ENCODE measurements at places on chromosomes 5 and 9.

DNA sequence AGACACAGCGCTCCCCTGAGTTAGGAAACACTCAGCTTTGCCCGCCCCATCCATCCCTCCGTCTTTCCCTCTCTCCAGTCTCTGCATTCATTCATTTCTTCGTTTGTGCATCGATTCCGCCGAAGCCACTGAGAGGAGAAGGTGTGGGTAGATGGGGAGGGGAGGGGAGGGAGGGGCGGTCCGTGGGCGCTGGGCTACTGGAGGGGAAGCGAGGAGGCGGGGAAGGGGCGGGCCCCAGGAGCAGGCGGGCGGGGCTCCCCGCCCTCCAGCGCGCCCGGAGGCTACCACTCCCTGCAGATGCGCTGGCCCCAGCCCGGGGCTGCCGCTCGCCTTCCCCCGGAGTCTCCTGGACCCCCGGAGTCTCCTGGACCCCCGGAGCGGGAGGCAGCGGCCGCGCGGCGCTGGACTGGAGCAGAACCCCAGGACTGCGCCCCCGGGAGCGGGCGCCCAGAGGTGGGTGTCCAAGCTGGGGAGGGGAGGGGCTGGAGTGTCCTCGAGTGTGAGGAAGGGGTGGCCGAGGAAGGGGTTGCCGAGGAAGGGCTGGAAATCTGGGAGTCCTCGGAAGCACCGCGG is 159.5 kb downstream of the C9orf152 start:
- no peak for DNase-seq

GRCh38 chr5:107736638-107737037 is 65.9 kb upstream of the EFNA5 start:
- no peak for DNase-seq

DNA sequence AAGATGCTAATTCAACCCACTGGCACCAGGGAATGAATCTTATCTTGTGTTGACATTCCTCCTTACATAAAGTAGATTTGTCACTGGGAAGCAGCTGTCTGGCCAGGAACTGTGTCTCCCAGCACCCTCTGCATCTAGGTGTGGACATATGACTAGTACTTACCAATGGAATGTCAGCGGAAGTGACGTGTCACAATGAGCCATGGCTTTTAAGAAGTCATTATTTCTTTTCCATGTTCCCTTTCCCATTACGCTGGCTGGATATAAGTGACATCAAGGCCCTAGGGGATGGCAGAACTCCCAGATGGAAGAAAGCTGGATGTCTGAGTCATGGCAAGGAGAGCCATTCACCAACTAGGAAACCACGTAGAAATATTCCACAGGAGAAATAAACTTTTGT is 84.7 kb upstream of the MAST4 start:
- DNase-seq: no peak

DNA sequence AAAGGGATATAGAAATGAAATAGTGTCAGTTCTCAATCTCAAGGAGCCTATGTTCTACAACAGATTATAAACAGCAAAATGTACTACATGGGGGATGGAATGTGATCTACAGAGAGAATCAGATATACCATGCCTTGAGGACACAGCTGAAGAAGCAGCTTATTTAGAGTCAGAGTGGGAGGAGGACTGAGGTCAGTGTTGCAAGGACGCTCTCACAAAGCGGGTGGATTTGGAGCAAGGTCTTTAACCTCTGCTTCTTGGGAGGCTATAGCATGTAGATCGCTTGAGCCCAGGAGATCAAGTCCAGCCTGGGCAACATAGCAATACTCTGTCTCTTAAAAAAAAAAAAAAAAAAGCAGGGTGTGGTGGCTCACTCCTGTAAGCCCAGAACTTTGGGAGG is 32.8 kb upstream of the PLIN2 start:
- DNase-seq: no peak

- peak; percentile 54 for DNase-seq
These were observed 16.4 kb upstream of the PDCD1LG2 start for GRCh38 chr9:5493679-5494511.

DNA sequence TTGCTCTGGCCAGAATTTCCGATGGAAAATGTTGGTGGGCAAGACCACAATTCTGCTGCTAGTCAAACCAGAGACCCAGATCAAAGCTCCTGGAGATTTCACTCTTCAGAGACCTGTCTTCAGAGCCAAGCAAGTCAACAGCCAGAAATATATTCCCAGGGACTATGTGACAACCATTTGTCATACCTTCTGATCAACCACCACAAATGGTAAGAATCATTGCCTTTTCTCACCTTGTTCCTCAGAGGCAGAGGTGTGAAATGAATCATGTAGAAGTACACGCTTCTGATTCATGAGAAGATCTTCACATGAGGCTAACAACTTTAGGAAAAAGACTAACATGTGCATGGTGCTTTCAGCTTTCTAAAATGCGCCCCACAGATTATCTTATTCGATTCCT is 53.5 kb downstream of the SUSD1 start:
- DNase-seq: no peak

GRCh38 chr5:13833440-13833839 is 111.0 kb downstream of the DNAH5 start:
- no peak for DNase-seq

GRCh38 chr5:65068410-65068809 is 299.7 kb downstream of the CWC27 start:
- DNase-seq: no peak

- DNase-seq: no peak
These were observed 2.9 kb downstream of the ATPSCKMT start for GRCh38 chr5:10246761-10247160.

- DNase-seq: no peak
These were observed 179.3 kb upstream of the FGF10 start for GRCh38 chr5:44568519-44568918.

GRCh38 chr9:131980267-131981016 is 99.2 kb downstream of the MED27 start:
- no peak for DNase-seq

- no peak for DNase-seq
These were observed 42.8 kb downstream of the CAMSAP1 start for GRCh38 chr9:135864447-135865049.

DNA sequence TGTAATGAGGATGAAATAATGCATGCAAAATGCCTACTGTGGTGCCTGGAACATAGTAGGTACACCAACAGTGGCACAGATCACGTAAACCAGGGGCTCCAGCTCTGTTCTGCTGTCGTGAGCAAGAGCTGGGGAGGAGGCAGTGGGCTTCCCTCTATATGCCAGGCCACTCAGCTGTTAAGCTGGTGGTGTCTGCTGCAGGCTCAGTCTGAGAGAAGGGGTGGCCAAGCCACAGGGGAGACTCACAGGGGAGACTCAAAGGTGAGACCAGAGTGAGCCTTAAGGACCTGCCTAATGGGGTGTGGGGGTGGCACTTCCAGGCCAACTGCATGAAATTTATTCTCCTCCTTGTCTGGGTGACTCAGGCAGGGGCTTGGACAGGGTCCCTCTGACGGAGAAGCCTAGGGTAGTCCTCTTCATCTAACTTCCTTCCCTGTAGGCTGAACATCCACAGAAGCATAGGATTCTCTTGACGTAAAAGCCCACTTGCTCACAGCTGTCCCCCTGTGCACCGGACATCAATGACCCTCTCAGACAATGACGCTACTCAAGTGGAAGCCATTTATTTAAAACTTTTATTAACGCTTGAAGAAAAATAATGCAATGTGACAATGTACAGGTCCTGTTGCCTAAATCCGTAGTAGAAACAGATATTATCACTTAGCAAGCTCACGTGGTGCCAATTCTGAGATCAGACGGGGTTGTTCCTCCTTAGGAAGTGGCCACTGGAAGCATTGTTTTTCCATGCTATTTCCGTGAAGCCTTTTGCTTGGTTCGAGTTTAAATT is 13.9 kb downstream of the STC2 start:
- no peak for DNase-seq

GRCh38 chr9:91056917-91057316 is 255.3 kb downstream of the SYK start:
- DNase-seq: no peak

- DNase-seq: no peak
These were observed 153.9 kb upstream of the DAP start for GRCh38 chr5:10914741-10915480.

DNA sequence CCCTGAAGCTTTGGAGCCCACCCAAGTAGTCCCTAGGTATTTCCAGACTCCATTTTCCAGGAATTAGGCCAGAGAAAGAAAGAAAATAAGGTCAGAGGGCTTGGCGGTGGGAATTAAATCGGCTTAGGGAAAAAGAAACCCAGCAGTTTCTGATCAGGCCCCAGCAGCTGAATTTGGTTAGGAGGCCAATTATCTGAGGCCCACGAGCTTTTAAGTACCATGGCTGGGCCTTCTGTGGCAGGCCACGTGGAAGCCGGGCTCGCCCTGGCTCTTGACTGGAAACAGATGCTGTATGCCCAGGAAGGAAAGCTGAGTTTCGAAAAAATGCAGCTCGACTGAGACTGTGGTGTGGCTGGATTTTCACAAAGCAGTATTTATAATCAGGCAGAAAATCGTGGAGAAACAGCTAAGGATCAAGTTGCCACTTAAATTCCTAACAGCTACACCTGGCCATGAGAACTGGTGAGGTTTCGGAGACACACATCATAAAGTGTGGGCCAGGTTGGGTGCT is 75.1 kb upstream of the PANK3 start:
- DNase-seq: peak; percentile 79

- no peak for DNase-seq
These were observed 68.8 kb upstream of the ABL1 start for GRCh38 chr9:130766021-130766926.
